GM12892 (cell line): ENCODE measurements at places on chromosomes 13 and 19.

DNA sequence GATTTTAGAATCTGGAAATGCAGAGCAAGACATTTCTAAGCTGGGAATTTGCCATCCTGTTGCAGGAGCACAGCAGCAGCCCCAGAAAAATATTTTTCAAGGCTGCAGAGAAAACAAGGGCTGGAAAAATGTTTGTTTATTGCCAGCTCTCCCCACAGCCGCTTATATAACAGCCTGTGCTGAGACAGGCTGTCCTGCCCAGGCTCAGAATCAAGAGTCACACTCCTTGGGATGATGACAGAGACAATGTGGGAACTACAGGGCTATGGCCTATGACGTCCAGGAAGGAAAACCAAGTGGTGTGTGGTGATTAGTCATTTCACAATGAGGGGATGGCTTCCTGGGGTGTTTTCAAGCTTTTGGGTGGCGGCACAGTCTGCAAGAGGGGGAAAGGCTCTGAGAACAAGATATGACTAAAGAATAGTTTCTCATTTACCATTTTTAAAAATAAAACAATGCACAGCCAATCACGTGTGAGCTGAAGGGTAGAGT, 136.3 kb upstream of the SERP2 start:
- DNase-seq: peak; percentile 29

GRCh38 chr13:28729541-28729940, 10.8 kb upstream of the SLC46A3 start:
- DNase-seq: no peak

DNA sequence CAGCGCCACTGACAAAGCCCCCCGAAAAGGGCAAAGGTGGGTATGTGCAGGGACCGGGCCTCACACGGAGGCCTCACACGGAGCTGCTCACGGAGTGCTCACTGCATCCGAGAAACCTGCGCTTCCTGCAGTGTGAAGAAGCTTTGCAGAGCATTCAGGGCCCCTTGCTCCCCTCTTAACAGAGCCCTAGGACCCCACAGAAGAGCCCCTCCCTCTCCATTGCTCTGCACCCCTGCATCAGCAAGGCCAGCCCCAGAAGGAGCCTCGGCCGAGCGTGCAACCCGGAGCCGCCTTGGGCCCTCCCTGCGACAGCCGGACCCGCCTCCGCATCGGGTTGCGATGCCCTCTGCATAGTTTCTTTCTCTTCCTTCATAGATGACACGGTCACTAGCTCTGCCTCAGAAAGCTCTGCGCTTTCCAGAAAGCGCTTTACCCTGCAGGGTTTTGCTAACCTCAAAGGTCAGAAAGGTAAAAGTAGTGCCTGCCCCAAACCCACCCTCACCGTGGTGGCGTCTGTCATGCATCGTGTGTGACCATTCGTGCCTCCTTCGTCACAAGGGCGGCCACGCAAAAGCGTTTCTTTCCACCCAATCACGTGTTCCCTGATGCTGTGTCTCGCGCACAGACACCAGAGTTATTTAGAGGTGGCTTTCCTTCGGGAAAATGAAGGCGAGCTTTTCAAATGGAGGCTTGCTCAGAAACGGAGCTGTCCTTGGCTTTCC, 15.7 kb upstream of the F7 start:
- DNase-seq: no peak

GRCh38 chr19:29834991-29835846, 23.4 kb downstream of the CCNE1 start:
- DNase-seq: no peak

- DNase-seq: no peak
Measured at GRCh38 chr13:32200741-32201140, 114.4 kb downstream of the ZAR1L start.

- no peak for DNase-seq
Measured at GRCh38 chr19:51664131-51664530, 17.5 kb upstream of the SIGLEC14 start.

DNA sequence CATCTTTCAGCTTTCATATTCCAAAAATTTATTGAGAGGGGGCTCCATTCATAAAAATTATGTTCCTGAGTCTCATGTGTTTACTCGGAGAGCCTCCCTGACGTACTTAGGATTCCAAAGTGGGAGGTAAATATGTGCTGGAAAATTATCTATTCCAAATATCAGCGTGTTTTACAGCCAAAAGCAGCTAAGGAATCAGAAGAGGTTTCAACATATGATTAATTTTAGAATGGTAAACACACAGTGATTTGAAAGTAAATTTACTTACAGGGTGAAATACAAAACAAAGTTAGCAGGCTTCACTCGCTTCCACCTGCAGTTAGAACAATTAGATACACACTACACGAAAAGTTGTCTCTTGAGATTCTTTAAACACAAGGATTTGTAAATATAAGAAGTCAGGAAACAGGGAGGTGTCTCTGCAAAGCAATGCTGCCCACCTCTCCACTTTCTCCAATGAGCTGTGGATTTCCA, 313.8 kb upstream of the NBEA start:
- DNase-seq: no peak

DNA sequence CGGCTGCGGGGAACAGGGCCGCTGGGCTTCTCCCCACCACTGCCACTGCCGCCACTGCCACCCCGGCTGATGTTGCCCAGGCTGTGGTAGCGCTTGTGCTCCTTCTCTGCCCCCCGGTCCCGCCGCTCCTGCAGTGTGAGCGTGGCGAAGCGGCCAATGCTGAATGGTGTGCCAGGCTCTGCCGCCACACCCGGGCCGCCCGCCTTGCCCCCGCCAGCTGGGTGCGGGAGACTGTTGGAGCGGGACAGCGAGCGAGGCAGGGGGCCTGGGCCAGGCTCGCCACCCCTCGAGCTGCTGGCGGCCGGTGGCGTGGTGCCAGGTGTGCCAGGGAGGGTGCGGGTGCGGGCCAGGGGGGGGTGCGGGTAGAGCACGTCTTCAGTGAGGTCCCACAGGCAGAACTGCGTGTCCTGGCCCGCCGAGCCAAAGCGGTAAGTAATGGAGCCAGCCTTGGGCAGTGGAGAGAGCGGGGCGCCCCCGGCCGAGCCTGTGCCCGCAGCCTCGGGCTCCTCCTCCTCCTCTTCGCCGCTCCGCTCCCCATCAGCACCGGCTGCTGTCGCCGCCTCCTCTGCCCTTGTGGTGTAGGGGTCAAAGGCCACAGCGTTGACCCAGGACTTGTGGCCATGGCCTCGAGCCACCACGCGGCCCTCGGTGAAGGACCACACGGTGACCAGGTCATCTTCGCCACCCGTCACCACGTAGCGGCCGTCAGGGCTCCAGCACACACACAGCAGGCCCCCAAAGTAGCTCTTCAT, 3.7 kb upstream of the DMPK start:
- no peak for DNase-seq

DNA sequence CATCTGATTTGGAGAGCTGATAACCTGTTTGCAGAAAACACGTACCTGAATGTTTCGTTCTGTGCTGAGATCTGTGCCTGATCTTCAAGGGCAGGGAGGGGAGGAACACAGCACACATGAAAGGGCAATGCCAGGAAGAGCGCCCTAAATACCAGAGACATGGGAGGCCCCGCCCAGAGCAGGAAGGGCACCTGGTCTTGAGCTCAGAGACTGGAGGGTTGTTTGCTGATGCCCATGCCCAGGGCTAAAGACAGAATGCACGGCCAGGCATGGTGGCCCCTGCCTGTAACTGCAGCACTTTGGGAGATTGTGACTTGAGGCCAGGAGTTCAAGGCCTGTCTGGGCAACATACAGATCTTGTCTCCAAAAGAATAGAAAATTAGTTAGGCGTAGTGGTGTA, 183.2 kb downstream of the TUBA3C start:
- DNase-seq: no peak

- no peak for DNase-seq
Measured at GRCh38 chr19:10625003-10625761, at the start of gene SLC44A2. Gene SLC44A2, plus strand, starts transcription at chr19:10625553. Its CDS starts 81 bp downstream, at chr19:10625634.

- no peak for DNase-seq
Measured at GRCh38 chr19:50167314-50167721, 4.2 kb upstream of the IZUMO2 start.

DNA sequence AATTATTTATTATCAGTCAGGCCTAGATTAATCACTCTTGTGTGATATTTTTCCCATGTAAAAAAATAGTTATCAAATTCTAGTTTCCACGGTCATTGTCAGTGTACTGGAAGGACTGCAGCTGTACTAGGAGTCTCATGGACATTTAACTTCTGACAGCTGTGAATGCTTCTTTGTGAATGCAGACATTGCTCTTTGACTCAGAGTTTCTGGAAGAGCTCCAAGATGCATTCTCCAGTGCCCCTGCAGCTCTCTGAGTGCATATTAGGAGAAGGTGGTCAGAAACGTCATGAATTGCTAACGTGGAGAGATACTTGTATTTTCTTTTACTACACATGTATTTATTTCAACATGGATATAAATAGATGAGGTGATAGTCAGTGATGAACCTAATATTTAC, 9.7 kb upstream of the SLITRK5 start:
- DNase-seq: no peak

GRCh38 chr19:34979819-34980640, 16.0 kb upstream of the ZNF792 start:
- DNase-seq: no peak

DNA sequence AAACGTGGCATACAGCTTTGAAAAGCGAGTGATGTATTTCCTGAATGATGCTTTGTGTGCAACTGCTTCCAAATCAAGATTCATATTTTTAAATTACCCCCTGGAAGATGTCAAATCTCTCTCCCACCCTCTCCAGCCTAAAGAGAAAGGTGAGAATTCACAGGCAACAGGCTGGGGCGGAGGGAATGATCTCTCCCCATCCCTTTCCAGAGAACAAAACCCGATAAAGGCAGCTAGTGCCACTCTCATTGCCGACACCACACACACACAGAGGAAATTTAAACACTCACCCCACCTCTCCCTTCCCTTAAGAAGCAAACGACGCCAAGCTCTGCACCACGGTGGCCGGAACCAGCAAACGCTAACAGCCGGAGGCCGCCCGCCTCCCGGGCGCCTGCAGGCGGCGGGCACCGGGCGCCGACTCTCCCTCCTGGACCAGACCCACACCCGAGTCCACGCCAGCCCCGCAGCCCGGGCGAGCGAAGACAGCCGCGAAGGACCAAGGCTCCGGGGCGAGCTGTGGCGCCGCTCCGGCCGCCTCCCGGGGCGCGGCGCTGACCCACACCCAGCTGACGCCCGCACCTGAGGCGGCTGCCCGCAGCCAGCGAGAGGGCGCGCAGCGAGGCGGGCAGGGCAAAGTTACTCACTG, 477 bp downstream of the LNX2 start:
- peak; percentile 33 for DNase-seq
